Cortex of kidney (tissue), 1 donor: ENCODE measurements at places on chromosomes 2 and 18.

DNA sequence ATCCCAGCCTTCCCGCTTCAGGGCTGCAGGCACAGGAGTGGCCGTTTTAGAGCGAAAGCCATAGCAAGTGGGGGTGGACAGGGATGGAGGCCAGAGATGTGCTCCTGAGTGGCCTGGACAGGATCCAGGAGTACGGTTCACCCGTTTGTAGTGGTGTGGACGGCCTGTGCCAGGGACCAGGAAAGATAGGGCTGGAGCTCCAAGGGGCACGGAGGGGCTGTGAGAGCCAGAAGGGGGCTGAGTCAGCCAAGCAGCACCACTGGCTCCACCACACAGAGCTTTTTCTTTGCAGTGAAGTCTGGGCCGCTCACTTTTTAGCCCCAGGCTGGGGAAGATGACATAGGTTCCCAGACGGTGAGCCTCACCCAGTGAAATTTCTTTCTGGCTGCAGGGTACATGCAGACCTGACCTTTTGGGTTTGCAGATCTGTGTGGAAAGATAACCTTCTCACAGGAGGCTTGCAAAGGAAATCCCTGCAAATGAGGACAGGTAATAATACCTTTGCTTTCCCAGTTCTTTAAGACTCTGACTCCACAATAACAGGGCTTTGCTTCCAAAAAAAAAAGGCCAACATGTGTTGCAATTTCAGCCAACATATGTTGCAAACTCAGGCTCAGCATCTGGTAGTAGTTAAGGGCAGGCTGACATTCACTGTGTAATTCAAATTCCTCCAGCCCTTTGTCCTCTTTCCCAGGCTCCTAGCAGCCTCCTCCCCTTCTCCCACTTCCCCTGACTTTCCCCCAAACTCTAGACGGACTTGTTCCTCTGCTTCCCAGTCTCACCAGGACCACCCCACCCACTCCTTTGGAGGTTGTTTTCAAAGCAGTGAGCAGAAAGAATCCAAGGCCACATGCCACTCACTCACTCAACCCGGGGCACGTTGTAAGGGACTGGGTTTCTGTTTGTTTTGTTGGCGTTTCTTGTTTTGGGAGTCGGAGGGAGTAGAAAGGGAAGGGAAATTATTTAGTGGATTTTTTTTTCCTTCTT, 20.3 kb upstream of the LAPTM4A start:
- DNase-seq = no peak

DNA sequence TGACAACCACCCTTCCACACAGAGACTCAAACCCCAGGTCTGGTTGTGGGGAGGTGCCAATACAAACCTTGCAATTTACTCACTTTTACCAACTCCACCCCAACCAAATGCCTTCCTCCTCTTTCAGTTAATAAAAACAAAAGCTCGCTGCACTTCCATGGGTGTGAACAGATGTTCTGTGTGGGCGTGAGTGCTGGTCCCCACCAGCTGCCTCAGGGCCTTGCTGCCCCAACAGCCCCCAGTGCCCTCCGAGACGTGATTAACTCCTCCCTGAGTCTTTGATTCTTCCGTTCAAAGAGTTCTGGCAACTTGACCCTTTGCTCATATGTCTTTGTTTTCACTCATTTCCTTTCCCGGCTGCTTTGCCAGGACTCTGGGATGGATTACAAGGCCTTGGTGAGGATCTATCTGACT, 258.9 kb upstream of the CXCR4 start:
- no peak for DNase-seq

GRCh38 chr2:55966401-55967118, 43.0 kb upstream of the EFEMP1 start:
- no peak for DNase-seq

- no peak for DNase-seq
Measured at GRCh38 chr2:145751629-145752028, 1231.7 kb upstream of the ZEB2 start.

DNA sequence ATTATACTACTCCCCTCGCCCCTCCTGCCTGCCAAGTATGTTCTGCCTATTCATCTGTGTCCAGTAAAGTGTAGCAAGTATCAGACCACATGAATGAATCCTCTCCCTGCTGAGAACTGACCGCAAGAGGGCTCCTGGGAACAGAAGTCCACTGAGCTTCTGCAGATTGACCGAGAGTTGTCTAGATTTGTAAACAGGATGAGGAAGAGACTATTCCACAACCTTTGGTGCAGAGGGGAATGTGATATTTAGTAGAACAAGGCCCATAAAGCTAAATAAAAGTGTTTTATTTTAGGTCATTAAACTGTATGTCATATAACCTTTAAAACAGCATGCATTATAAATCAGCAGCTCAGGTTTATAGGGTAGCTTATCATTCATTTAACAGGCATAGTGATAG, 377.0 kb downstream of the DCC start:
- DNase-seq = no peak

DNA sequence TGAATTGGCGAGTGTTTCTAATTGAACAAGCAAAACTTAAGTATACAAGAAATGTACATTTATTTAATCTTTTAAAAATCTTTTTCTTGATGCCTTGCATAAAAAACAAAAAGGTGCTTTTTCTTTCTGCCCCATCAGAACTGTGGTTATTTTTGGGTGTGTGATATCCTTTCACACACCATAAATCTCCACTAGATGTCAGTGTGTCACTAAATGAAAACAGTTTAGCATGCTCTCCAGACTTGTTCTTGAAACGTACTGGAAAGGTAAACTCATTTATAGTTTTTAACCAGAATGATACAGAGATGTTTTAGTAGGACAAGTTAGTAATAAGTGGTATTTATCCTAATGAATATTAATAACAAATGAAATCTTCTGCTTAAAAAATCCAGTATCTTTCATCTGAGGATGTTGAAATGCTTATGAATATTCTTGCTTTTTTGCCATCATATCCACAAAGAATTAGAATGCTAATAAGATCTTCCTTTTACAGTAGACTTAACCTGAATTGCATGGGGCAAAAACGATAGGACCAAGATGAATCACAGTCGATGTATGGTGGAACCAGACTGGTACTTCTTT, 96.8 kb downstream of the UBE2E3 start:
- DNase-seq = no peak

GRCh38 chr18:58077329-58077728, 33.3 kb downstream of the NEDD4L start:
- DNase-seq = no peak
